ENCODE measurements at places on chromosomes 12 and 14.

DNA sequence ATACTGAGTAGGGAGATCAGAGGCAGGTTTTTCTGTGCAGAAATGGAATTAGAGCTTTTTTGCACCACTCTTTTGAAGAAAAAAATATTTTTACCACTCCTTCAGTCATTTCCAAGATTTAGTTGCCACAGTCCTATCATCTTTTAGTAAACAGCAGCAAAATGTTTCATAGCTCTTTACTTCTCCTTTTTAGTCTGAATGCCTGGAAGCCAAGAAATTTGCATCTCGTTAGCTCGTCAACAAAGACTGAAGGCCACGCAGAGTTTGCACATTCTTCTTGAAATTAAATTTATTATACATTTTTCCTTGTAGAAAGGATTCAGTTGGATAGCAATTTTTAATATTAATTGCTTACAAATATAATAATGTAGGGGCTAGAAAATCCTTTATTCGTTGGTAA lies 544.5 kb upstream of the ATP2B1 start:
- DNase-seq: no peak

- DNase-seq: no peak
These were observed 46.5 kb downstream of the NT5DC3 start for GRCh38 chr12:103794309-103795213.

- no peak for DNase-seq
These were observed 9.0 kb downstream of the RPS6KL1 start for GRCh38 chr14:74913986-74914573.

DNA sequence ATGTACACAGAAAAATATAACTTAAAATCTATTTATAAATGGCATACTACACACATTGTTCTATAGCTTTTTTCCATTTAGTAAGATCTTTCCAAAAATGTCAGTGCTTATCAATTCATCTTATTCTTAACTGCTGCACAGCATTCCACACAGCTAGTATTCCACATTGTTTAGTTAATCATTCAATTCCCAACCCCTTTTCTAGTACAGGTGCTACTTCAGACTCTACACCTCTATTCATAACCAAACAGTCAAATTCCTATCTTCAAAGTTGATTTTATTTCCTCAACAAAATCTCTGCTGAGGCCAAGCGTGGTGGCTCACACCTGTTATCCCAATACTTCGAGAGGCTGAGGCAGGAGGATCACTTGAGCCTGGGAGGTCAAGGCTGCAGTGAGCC lies 12.3 kb upstream of the NEK9 start:
- DNase-seq: no peak

- no peak for DNase-seq
These were observed 187.7 kb downstream of the PHETA1 start for GRCh38 chr12:111181143-111181726.

- DNase-seq: no peak
These were observed 168.8 kb downstream of the ANO4 start for GRCh38 chr12:100963381-100963780.

DNA sequence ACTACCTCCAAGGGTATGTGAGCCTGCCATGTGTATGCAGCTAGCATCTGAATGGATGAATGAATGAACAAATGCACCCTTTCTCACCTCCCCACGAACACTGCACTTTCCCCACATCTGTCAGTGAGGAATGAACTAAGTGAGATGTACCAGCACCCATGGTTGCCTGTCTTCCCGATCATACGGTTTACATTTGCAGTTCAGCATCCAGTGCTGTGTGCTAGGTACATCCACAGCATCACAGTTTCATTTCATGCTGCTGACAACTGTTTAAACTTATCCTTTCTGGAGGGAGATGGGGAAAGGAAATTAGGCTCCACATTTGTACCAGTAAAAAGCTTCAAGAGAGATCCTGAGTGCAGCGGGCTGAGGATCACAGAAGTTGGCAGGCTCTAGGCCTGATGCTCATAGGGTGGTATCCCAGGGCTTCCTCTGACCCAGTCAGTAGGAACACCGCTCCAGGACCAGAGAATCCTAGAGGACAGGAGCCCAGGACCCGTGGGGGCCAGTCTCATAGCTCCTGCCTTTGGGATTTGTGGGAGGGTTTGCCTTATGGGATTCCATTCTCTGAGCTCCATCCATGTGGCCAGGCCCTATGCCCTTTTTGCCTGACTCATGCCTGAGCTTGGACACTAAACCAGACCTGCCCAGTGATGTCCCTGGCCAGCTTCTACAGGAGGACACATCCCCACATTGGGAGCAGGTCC lies 294.5 kb downstream of the CACNA1C start:
- no peak for DNase-seq

DNA sequence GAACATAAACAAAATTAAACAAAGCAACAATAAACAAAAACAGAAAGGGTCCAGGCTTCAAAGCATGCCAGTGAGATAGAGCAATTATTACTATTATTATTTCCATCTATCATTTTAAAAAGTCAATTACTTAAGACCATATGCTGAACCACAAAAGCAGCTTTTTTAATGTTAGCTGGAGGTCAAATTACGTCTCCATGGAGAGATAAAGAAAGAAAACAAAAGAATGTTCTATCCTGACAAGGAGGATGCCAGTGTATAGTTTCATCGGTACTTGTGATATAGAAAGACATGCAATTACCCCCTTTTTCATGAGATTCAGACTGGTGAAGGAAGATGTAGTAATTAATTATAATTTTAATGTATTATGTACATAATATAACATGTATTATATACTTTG lies 81.6 kb upstream of the DCN start:
- DNase-seq: no peak

GRCh38 chr12:28014196-28014595 lies 41.7 kb upstream of the PTHLH start:
- DNase-seq: no peak

- DNase-seq: no peak
These were observed 1.3 kb downstream of the BBS10 start for GRCh38 chr12:76346798-76347420.

GRCh38 chr12:47302111-47302671 lies 222.4 kb upstream of the AMIGO2 start:
- no peak for DNase-seq

DNA sequence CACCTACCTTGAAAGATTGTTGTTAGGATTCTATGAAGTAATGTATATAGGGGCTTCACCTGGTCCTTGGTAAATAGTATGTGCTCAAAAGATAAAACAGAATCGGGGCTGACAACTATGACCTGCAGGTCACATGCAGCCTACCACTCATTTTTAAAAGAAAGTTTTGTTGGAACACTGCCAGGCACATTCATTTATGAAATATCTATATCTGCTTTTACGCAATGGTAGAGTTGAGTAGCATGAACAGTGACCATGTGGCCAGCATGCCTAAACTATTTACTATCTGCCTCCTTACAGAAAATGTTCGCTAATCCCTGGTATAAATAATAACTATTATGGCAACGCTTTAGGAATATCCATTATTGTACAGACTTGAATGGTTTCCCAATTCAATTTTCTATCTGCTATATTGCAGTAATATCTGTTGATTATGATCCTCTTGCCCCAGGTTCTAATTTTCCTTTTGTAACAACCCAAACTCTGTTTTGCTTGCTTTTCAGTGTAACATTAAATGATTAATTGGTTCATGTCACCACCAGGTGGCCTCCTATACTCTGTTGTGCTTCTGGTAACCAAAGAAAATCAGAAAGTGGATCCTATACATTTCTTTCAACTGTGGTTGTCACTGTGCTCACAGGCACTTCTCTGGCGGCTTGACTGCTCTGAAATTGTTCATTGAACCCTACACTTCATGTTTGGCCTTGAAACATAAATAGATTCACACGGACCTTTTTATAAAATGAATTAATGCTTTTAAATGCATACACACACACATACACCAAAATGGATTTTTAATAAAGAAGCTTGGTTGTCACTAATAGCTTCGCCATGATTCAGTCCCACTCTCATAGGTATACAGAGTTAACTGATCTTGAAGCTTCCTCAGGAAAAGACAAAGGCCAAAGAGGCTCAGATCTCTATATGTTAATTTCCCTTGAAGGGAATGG lies 227.7 kb upstream of the NPAS3 start:
- DNase-seq: no peak

DNA sequence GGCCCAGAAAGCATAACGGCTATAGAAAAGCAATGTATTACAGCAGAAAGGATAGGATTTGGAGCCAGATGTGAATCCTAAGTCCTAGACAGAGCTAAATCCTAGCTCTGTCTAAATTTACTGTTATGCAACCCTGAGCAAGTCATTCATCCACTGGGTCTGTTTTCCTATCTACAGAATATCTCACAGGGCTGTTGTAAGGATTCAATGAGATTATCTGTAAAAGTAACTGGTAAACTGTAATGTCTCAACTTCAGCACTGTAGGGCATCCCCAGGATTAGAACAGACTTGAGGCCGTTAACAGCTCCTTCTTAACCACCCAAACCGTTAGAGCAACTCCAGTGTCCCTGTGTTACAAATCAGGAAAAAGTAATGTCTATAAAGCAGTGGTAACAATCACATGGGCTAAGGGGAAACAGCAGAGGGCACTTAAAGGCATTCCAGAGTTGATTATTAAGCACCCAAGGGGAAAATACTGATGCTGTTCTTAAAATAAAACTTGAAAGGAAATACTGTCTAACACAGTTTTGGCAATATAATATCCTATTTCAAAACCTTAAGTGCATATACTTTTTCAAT lies 10.1 kb downstream of the GMFB start:
- DNase-seq: no peak

GRCh38 chr14:52951681-52952554 lies 1.1 kb upstream of the FERMT2 start:
- DNase-seq: no peak

GRCh38 chr12:19904819-19905218 lies 463.5 kb upstream of the PDE3A start:
- DNase-seq: no peak

GRCh38 chr14:62597143-62597542 lies 448.1 kb downstream of the KCNH5 start:
- no peak for DNase-seq

- DNase-seq: no peak
These were observed 6.2 kb upstream of the ZDHHC17 start for GRCh38 chr12:76757694-76758093.

DNA sequence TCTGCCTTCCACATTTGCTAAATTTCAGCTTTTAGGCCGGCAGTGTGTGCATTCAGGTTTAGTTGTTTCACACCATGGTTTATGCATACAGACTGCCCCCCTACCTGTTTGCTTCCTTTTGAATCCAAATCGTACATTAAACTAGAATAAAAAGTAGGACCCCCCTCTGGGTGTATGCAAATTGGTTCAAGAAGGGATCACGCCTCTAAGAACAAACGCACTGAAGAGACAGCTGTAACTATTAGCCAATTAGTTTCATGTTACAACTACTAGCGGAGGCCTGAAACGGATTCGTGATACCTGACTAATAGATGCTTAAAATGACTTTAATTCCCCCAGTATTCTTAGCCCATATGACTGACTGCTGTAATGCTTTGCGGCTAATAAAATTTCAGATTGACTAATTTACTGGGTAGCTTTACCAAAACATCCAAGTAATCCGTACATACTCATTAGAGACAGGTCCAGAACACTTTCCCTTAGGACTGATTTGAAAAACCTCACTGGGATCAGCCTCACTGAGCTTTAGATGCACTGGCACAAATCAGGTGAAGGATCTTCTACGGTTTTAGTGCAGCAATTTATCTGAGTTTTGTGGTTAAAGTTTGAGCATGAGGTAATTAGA lies 411.8 kb downstream of the NPAS3 start:
- no peak for DNase-seq

DNA sequence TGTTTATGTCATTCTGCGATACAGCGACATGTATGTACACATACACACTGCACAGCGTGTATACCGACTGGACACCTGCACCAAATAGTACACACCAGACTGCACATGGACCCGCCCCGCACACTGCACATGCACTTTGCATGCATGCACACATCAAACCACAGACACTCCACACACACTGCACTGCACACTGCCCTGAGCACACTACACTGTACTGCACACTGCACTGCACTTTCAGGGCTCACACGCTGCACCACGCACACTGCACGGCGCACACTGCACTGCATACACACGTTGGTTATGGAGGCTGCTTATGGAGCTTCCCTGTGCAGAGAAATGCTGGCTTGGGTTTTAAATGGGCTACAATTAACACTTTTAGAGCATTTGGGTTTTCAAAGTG lies 1.6 kb downstream of the PAPLN start:
- no peak for DNase-seq

DNA sequence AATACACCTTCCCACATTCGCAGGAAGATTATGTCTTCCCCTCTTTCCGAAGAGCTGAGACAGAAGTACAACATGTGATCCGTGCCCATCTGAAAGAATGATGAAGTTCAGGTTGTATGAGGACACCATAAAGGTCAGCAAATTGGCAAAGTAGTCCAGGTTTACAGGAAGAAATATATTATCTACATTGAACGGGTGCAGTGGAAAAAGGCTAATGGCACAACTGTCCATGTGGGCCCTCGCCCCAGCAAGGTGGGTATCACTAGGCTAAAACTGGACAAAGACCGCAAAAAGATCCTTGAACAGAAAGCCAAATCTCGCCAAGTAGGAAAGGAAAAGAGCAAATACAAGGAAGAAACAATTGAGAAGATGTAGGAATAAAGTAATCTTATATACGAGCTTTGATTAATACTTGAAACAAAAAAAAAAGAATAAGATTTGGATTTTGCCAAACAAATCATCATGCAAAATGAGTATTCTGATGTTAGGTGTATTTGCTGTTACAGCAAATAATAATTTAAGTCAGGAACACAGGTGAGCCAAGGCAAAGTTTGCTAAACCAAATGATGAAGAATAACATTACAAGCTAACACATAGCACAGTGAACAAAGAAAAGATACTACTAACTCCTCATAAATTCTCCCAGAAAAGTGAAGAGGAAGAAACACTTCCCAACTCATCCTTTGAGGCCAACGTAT lies 30.6 kb downstream of the FAM186A start:
- DNase-seq: no peak

GRCh38 chr14:69038455-69039287 lies 59.6 kb upstream of the ACTN1 start:
- no peak for DNase-seq

GRCh38 chr12:74889073-74889472 lies 320.6 kb downstream of the KCNC2 start:
- DNase-seq: no peak

DNA sequence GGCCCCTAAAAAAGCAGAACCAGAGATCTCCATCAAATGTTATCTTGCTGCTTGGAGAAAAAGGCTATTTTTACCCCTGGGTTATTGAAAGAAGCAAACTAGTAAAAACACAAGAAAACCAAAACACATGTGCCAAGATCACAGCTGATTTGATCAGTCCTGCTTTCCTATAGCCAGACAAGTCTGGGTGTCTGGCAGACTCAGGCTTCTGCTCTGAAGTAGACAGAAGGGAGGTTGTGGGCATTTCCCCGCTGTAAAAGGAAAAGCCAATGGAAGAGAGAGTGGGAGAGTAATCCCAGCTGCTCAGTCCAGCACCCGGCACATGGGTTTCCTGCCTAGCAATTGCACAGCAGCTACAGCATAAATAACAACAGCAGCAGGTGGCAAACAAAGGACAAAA lies 177.9 kb downstream of the PHLDA1 start:
- no peak for DNase-seq

GRCh38 chr12:57759360-57759980 lies 4.6 kb downstream of the MARCHF9 start:
- DNase-seq: peak; percentile 26

Measured in activated naive CD4-positive, alpha-beta T cell (primary cell).